K562 (cell line): ENCODE measurements at places on chromosomes 6 and 20. TPM values are rescaled to one million over a fixed set of nuclear protein-coding genes. Genes with fewer than 3 reads are reported as not detected.

DNA sequence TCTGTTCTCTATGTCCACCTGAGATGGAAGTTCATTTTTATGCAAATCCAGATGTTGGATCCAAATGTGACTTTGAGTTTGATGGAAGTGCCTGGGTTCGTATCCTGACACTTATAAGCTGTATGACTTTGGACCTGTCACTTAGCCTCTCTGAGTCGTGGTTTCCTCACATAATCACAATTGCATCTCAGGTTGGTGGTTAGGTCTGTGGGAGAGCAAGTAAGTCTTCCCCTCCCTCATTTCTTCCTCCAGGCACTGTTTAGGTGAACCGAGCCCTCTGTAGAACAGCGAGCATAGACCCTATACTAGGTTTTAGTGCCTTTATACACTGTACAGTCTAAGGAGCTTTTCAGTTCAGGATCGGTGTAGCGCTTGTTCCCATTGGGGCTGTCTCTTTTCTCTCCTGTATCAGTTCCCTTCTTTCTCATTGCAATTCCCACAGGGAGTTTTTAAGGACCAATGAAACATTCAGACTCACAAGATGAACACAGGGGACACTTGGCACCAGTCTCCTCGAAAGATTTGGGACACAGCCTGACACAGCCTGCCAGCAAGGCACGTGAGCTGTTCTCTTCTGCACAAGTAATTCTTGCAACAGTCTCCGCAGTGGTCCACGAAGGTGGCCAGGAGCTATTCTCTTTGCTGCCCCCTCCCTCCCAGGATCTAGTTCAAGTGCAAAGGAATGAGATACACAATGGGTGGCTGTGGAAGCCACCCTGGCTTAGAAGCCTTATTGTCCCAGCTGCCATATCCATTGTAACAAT, 11.8 kb downstream of the TOX2 start:
- no peak for DNase-seq

HLA-DPA1 gene
- 0.60 and 1.2 TPM in 2 replicates for total RNA-seq

COQ3 gene
- 24.6 and 26.3 TPM in 2 replicates for total RNA-seq

CNR1 gene
- 1.5 and 1.9 TPM in 2 replicates for total RNA-seq

OLIG3 gene
- not detected in 2 replicates for total RNA-seq
